IPS-NIHi11 (cell line): ENCODE measurements at places on chromosomes 13 and 19.

- DNase-seq = no peak
These were observed 47.7 kb upstream of the SPATA13 start for GRCh38 chr13:24112791-24113190.

- no peak for DNase-seq
These were observed 482.4 kb upstream of the TSHZ3 start for GRCh38 chr19:31831421-31832175.

DNA sequence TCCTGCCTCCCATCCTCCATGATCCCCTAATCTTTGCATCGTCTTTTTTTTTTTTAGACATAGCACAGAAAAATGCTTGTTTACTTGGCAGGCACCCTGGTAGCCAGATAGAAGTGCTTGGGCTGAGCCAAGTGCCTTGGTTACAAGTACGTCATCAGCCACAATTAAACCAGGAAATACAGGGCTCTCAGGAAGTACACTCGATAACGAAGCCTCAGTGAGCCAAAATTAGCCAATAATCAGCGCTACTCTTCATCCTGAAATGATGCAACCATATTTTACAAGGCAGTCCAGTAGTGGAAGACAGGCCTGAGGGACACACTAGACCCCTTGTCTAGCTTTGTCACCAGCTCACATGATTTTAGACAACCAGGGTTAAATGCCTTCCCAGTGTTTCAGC is 194.0 kb upstream of the NBEA start:
- no peak for DNase-seq

DNA sequence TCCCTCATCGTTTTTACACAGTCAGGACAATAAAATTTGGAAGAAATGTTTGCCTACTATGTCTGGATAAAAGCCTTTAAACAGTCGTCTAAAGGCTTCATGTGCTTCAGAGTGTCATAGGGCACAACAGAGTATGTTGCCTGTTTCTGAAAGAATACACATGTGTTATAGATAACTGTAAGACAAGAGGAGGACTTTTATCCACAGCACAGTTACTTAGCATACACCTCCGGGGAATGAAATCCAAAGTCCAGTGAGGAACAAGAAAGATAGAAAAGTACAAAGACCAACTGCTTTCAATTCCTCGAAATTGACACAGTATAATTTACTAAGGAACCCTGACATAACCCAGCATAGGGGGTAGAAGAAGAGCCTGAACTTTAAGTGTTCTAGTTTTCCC is 835.6 kb downstream of the PCDH17 start:
- no peak for DNase-seq

GRCh38 chr13:42525035-42525504 is 48.9 kb upstream of the TNFSF11 start:
- no peak for DNase-seq

DNA sequence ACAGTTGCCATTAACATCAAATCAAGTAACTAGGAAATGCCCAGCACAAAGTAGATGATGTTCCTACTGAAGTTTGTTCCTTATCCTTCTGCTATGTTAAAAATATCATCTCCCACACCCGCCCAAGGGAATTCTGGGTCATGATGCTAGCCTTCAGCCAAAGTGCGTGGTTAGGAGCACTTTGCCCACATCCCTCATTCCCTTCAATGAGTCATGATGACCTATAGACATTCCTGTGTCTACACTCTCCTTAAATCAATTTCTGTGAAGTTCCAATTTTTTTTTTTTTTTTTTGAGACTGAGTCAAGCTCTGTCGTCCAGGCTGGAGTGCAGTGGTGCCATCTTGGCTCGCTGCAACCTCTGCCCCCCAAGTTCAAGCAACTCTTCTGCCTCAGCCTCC is 17.0 kb downstream of the RXFP2 start:
- DNase-seq = no peak

DNA sequence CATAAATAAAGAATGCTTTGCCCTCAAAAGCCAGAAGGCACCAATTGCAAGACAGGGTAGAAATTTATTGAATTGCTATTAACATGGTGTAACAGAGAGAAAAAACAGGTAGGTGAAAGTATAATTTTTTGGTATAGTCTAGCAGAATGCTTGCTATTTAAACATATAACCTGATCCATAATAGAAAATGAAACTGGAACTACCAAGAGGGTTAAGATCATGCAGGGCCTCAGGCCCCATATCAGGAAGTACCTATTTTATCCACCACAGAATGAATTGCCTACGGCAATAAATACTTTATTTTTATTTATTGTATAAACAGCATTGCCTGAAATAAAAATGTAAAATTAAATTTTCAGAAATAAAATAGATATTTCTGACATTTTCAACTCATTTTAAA is 159.5 kb downstream of the PRR20E start:
- DNase-seq = no peak

DNA sequence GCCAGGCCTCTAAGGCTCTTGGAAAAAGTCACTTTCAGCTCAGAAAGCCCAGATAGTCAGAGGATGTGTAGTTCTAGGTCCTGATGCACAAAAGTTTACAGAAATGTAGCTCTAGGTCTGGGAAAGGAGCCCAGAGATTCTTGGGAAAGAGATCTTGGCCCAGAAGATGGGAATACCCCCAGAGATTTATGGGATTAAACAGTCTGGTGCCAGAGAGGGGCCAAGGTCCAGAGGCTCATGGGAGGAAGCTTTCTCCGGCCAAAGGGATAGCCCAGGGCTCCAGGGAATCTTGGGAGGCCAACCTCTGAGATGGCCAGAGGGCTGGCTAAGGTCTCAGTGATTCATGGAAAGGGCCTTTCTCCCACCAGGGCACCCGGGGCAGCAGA is 15.2 kb downstream of the BCAT2 start:
- DNase-seq = no peak

GRCh38 chr19:35623327-35624010 is 5.4 kb upstream of the RBM42 start:
- DNase-seq = no peak
